ENCODE measurements at places on chromosomes 4 and X.

DNA sequence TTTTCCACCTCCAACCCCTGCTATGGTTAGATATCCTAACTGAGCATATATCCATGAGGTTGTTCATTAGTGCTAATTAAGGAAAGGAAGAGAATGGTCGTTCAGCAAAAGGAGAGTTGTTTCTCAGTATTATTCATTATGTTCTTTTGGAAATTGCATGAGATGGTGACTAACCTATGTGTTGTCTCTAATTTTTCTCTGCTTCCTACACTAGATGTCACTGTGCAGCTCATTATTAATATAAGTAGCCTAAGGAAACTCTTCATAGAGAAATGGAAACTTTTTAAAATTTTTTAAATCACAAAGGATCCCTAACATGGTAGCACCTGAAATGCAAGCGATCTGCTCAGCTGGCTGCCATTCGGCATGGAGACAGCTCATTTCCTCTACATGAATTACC lies 67.7 kb upstream of the FAM9A start:
- no peak for DNase-seq

- no peak for DNase-seq
Measured at GRCh38 chr4:186534056-186534455, 21.3 kb downstream of the MTNR1A start.

GRCh38 chr4:151583157-151583914 lies 174.4 kb downstream of the FHIP1A start:
- no peak for DNase-seq

DNA sequence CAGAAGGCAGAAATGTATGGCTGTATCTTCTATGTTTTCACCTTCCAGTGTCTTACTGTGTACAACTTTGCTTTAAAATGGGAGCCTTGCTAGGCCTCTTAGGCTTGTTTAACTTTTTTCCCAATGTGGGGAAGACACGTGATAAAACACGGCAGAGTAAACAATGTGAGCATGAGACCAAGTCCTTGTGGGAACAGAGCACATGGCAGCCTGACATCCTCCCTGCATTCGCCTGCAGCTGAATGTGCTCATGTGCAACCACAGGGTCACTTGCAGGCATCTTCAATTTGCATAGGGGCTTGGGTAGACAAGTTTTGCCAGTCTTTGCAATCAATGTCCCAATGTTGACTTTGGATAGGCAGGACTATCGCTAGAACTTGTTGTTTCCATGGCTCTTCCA lies 91.8 kb downstream of the CCNG2 start:
- DNase-seq, result no peak
